ENCODE measurements at places on chromosomes 13 and 19.

GRCh38 chr13:98766697-98767096, 14.2 kb upstream of the SLC15A1 start:
- no peak for DNase-seq

DNA sequence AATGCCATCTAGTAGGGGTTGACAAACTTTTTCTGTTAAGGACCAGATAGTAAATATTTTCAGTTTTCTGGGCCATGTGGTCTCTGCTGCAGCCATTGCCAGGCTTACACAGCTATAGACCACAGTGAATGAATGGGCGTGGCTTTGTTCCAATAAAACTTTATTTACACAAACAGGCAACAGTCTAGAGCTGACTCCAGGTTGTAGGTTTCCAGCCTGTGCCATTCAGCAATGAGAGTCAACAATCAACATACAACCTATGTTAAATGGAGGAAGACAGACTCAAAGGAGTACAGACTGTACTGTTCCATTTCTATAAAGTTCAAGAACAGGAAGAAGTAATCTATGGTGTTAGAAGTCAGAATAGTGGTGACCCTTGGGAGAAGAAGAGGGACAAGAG, 15.2 kb upstream of the IZUMO2 start:
- DNase-seq = no peak

DNA sequence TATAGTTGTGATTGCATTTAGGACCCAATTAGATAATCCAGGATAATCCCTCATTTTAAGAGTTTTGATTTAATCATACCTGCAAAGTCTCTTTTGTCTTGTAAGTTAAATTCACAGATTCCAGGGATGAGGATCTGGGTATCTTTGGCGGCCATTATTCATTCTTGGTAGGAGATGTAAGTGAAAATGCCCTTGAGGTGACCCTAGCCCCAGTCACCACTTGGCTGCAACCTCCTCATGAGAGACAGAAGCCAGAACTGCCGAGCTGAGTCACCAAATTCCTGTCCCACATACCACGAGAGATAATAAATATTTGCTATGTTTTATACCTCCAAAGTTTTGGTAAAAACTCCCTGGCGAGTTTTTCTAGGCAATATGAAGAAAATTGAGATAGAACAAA, 389.4 kb downstream of the RFC3 start:
- no peak for DNase-seq

GRCh38 chr13:92864584-92865284, 361.9 kb upstream of the GPC6 start:
- no peak for DNase-seq

DNA sequence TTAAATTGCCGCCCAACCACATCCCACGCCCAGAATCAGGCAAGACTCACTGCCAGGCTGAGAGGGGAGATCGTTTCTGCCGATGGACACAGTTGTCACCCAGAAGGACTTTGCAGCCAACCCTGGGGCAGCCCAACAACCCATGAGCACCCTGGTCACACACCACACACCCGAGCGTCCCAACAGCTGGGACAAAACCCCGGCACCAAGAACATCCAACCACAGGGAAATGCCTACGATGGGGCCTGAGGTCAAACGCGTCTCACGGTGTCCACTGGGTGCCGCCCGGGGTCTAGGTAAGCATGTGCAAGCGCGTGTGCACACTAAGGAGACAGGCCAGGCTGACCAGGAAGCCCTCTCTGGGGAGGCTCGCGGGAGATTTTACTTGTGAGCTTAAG, 13.0 kb downstream of the LMNB2 start:
- DNase-seq = no peak

DNA sequence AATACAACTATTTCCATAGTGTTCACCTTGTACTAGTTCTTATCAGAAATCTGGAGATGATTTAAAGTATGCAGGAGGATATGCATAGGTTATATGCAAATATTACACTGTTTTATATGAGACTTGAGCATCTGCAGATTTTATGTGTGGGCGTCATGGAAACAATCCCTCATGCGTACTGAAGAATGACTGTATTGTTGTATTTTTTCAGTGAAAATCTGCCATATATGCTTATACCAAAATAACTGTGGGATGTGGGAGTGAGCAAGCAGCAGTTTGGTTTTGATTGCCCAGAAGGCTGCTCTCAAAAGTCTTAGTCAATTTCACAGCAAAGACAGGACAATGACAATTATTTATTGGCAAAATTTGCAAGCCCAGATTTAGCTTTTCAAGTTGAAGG, 238.8 kb upstream of the PCDH20 start:
- no peak for DNase-seq

Measured in lower lobe of right lung (tissue), 2 donors.